Cerebellum (tissue), 4 donors: ENCODE measurements at places on chromosomes 6 and 20.

GRCh38 chr6:144469144-144469575, 184.0 kb downstream of the UTRN start:
- DNase-seq: no peak

- DNase-seq: peak; percentile 68
These were observed 3.5 kb upstream of the HIVEP1 start for GRCh38 chr6:12008366-12009179.

DNA sequence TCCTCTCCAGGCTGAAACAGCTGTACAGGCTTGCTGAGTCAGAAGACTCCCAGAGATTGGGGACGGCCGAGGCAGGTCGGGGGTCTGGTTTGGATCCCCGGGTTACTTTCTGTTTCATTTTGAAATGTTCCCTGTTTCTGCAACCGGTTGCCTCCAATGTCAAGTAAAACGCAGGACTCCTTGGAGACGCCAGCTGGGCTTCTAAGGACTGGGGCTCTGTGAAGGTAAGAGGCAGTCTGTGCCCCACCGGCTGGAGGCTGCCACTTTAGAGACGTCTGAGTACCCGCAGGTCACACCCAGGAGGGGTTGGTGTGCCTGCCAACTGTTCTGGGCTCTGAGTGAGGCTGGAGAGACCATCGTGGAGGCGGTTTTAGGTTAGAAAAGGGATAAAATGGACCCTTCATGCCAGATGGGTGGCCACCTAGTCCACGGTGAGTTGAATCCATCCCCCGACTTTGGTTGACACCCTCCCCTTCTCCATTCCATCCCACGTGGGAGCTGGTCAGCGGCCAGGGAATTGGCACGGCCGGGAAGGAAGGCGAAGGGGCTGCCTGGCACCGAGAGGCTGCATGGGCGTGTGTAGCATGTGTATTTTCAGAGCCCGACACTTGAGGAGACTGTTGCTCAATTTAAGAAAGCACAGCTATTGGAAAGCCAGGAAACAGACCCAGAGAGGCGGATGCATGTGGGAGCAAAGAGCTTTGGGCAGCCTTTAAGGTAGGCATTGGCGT, 240.9 kb downstream of the PHACTR1 start:
- peak; percentile 20 for DNase-seq

DNA sequence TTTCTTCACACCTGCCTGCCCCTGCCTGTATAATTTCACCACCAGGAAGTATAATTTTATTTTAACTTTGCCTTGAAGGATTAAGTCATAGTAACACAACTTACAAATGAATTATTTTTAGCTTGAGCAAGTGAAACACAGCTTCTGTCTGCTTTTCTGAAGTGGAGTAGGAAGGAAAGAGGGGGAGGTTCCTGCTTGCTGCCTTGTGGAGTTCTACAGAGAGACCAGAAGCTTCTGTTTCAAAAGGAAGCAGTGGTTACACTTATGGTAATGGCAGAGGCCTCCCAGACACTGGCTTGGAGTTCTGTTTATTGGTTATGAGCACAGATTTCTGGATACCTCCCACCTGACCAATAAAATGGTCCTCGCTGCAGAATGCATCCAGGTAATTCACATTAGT, 159.6 kb downstream of the TMEM200A start:
- DNase-seq: no peak

DNA sequence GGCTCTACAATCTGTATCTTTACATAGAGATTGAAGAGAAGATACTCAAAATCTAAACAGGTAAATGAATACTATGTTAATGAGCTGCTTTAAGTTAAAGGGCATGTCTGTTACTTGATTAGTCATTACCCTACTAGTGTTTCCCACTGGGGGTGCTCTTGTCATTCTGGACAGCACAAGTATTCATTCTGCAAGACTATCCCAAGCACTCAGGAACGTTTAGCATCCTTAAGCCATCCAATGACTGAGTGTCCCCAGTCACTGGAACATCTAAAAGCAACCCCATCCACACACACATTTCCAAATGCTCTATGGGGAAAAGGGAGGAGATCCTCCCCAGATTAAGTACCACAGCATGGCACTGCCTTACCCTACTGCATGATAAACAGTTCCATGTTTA, 25.7 kb downstream of the EZR start:
- no peak for DNase-seq

DNA sequence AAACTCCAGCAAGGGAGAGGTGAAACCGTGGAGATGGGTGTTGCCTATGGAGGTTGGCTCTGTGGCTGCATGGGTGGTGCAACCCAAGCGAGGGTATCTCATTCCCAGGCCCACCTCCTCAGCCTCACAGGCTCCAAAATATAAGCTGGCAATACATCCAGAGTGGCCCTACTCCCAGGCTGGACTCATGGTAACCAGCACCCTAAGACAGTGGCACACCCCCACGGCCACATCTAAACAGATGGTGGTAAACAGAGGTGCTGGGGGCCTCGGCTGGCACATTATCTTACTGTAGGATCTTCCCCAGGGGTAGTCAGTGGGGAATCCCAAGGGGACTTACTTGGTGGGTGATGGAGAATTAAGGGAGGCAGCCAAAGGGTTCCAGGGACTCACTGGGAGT, 33.7 kb upstream of the CCND3 start:
- no peak for DNase-seq

DNA sequence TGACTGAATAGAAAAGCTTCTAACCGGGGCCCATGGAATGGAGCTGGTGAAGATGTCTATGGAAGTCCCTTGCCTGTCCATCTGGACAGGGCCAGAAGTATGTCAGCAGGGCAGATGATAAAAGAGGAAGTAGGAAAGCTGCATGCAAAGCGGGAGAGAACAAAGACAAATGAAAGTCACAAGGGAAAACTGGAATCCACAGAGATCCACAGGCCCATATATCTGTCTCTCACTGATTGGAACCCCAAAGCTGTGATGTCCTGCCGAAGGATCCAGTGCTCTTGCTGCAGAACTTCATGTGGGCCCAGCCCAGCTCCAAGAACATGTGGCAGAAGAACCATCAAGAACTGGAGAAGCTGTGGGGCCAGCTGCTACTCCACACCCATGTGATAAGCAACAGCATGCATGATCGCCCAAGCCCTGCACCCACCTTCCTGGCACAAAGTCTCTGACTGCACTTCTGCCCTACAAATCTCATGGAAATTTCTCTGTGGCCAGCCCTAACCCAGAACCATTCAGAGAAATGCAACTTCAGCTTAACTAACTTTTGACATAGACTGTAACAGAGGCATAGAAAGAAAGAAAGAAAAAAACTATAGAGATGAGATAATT, 716.0 kb downstream of the KIF16B start:
- DNase-seq: no peak

DNA sequence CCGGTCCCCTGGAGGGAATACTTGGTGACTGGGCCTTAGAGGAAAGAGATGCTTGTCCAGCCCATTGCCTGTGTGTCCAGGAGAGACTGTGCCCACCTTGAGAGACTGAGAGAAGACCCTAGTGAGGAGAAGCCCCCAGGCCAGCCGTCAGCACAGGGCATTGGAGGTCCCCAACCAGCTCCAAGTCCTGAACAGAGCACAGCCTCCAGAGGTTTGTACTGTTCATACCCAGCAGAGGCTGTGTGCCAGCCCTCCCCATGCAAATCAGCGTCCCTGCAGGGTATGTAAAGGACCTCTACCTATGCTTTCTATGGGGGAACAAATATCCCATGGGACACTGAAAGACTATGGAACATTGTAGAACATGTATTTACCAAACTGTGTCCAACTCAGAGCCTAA, 8.4 kb downstream of the HLA-E start:
- no peak for DNase-seq

- DNase-seq: peak; percentile 10
These were observed 69.4 kb downstream of the NRN1 start for GRCh38 chr6:5937169-5937909.

GRCh38 chr6:5851261-5851757, 155.4 kb downstream of the NRN1 start:
- DNase-seq: peak; percentile 89

- DNase-seq: no peak
These were observed 163.0 kb downstream of the EYA4 start for GRCh38 chr6:133404151-133404550.

DNA sequence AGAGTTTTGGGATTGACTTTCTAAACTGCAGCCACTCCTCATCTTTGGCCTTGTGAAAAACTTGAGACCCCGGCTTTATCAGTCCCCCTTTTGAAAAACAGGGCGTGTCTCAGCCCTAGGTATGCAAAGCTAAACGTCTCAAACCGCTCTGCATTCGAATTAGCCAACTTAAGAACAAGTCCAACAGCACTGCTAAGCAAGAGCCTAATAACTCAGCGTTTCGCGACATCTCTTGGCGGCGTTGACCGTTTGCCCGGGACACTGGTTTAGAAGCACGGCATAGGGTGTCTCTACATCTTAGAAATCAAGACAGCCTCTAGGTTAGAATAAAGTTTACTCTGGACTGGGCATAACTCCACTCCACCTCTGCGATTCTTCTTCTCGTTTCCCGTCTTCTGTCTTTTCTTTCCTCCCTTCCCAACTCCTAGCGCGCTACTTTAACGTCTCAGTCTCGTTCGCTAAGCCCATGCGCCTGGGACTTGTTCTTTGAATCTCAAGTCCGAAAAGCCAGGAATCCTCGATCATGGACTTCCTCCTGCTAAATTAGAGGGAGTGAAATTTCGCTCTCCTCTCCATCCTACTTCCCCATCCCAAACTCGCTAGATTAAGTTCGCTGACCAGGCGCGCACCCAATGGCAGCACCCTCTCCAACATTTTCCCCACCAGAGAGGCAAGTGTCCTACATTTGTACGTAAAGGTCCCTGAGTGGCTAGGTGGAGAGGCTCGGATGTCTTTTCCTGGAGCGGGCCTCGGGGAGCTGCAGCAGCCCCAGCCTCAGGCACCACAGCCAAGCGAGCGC, 10.5 kb upstream of the TFAP2A start:
- DNase-seq: no peak

DNA sequence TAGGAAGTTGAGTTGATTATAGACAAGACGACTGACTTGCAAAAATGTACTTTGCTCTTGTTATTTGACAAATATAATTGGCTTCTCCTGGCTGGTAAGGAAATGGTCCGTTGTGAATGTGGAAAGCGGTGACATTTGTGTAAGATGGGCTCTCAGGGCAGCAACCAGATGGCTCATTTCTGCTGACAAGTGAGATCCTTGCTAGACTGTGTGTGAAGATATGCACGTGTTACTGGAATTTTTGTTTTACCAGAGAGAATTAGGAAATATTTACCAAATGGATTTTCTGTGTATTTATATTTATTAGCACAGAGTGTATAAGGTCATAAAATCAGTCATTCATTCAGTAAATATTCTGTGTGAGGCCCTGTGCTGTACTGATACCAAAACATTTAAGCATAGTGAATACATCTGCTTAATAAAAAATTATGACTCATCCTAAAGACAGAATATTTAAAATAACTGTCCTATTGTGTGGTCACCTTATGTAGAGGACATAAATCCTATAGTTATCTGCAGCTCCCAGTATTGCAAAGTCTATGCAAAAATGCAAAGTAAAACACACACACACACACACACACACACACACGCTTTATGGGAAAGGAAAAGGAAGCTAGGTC, 109.9 kb upstream of the ASF1A start:
- DNase-seq: peak; percentile 70

GRCh38 chr20:61117725-61118124, 134.3 kb upstream of the CDH4 start:
- DNase-seq: no peak

GRCh38 chr6:63391203-63391970, 71.6 kb upstream of the LGSN start:
- DNase-seq: no peak

GRCh38 chr6:107592806-107593205, 102.9 kb downstream of the SOBP start:
- DNase-seq: no peak

GRCh38 chr6:152356016-152356415, 281.1 kb downstream of the SYNE1 start:
- DNase-seq: no peak
